CD4-positive, alpha-beta memory T cell (primary cell): ENCODE measurements at places on chromosomes 3 and 15.

- no peak for DNase-seq
These were observed 72.0 kb upstream of the CDIN1 start for GRCh38 chr15:36507458-36507857.

- no peak for DNase-seq
These were observed 347.4 kb downstream of the LRTM1 start for GRCh38 chr3:54580453-54580852.

DNA sequence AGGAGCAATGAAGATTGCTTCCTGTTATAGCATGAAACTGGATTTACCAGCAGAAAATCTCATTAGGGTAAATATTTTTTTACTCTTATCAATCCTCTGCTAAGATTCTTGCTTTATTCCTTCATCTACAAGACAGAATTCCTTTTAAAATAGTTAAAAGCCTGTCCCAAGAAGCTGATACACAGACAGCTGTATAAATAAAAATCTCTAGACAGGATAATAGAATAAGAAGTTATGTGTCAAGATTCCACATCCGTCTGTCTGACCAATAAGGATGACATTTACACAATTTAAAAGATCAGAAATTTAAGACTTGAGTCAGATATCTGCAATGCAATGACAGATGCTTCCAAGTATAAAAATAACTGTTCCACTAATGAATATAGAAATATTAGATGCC lies 57.6 kb downstream of the SSR3 start:
- no peak for DNase-seq

DNA sequence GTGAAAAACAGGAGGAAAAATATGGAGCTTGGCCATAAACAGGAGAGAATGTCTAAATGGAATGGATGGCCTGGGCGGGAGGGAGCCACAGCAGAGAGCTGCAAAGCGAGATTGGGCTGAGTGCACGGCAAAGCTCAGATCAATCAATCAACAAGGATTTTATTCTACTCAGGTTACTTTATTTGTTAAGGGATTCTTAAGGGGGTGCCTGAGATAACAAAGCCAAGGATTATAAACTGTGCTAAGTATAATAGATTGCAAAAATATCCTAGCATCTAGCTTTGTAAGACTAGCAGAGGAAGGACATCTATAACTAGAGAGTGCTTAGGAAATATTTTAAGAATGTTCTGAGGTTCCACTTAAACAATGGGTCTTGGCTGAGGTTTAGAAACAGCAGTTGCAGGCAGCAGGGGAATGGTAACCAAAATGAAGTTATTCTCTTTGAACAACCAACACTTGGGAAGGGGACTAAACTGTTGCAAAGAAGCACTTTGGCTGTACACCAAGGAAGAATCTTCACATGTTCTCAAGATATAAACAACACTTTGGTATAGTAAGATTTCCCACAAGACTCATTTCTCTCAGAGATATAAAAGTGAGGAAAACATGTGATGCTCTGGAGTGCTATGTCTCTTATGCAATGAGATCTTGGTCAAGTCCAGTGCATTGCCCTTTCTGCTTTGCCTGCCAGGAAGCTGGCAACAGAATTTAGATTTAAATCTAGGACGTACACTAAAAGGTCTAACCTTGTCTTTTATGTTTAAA lies 35.5 kb downstream of the TMEM212 start:
- no peak for DNase-seq
